ENCODE measurements at places on chromosomes 13 and 19.

- DNase-seq = no peak
Observed at GRCh38 chr13:21747456-21747855, 76.6 kb downstream of the FGF9 start.

DNA sequence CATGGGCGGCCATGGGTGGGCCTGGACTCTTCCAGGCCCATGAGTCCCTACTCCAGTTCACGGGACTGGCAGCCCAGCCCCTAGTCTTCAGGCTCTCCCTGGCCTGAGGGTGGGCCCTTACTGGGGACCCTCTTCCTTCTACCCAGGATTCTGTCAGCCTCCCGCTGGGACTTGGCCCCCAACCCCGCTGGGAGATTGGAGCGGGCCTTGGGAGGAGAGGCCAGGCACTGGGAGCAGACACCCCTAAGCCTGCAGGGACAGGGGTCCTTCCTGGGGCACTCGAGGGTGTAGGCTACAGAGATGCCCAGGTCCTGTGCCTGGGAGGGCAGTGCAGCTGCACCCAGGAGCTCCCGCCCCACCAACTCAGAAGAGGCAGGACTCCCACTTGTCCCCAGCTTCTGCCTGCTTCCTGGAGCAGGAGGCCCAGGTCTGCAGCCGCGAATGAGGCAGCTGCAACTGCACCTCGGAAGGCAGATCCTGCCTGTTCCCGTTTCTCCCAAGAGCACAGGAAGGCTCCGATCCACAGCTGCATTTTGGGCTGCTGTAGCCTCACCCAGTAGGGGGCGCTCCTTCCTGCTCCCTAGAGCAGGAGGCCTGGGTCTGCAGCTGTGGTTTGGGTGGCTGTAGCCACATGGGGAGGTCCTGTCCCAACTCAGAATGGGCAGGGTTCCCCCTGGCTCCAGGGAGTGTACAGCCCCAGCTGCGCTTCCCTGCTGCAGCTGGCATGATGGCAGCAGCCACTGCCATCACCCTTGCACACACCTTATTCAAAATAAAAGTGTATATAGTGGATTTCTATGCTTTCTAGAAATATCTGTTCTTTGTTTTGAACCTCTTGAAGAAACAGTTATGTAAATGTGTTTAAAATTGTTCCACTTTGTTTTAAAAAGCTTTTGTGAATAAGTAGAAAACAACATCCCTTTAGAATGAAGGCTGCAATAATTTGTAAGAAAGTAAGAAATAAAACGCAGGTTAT, 46.8 kb downstream of the TEX26 start:
- peak; percentile 42 for DNase-seq

- DNase-seq = no peak
Observed at GRCh38 chr13:94946039-94946438, 233.7 kb upstream of the SOX21 start.

DNA sequence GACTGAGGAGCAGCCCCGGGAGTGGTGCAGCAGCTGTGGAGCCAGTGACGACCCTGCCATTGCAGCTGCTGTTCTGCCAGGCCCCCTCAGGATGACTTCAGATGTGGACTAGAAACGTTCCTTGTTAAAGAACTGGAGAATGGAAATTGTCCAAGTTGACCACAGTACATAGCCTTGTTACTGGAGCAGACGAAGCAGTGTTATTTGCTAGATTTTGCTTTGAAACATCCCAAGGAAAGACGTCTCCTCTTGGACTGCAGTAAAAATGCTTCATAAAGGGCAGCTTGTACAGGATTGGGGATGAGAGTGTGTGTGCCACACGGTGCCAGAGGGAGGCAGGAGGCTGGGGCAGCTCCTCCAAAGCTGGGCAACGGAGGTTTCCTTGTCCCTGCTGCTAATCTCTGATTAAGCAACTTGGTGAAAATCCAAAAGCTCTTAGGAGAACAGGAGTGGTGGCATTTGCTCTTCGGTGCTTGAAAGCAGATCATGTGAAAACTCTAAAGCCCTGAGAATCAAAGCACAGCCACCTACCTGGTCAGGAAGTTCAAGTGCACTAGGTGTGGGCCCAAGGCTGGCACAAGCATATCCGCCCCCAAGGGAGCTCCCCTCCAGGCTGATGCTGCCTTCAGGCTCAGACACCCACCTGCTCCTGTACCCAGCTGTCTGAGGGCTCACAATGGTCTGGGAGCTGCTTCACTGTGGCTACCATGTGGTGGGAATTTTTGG, 34.5 kb downstream of the SHISA2 start:
- DNase-seq = no peak

DNA sequence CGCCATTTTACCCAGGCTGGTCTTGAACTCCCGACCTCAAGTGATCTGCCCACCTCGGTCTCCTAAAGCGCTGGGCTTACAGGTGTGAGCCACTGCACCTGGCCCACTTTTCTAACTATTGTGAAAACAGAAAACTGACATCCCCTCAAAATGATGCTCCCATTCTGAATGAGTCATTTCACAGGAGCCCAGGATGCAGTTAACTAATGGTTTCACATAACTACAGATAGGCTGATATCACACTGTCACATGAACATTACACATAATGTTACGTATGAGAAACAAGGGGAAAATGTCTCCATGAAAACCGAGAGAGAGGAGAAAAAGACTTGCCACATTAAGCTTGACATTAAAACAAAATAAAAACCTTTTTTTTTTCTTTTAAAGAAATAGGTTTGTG, 37.5 kb downstream of the N4BP2L2 start:
- no peak for DNase-seq

DNA sequence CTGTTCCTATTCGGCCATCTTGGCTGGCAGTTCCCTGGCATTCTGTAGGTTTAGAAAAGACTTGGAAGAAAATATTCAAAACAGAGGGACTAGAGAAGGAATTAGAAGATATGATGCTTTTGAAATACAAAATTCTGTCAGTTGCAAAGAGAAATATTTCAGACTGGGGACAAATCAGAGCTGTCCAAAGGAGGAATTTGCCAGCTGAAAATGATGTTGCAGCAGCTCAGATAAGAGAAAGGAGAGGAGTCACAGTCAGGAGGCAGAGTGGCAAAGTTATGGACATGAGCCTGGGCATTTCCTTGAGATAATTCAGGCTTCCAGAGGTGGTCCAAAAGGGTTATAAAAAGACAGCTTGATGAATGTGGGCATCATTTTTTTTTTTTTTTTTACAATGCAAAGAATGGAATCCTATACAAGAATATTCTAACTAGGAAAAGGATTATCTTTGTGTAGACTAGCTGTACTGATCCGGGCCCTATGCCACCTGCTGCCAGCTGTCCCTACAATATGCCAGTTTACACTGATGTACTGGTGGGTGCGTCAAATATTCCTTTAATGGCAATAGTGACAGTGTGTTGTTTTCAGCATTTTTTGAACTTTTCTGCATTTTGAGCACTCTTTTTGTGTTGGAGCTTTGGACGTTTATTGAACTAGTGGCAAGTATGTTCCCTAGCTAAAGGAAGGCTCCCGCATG, 31.8 kb upstream of the CBY2 start:
- no peak for DNase-seq

Data from PC-3 (cell line).